Fibroblast of skin of scalp (primary cell): ENCODE measurements at places on chromosomes 13 and 19.
A peak's percentile ranks its signal among the peaks of the same experiment; 100 is the strongest.

- DNase-seq, result no peak
These were observed 104.1 kb upstream of the SCEL start for GRCh38 chr13:77431449-77431848.

DNA sequence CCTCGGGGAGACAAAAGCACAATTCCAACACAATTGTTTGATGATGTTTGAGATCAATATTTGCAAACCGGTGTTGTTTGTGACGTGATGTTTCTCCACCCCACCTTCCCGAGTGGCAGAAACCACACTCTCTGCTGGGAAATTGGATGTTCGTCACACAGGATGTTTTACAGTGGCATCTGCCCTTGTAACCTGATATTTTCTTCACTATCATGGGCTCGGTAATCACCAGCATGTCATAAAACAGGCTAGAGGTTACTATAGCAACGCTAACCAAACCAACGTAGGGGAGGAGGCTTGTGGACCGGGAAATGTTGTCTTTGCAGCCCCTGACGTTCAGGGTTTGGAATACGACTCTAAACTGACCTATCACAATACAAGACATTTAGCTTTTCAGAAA, 454.5 kb downstream of the IRS2 start:
- DNase-seq, result peak; percentile 27

DNA sequence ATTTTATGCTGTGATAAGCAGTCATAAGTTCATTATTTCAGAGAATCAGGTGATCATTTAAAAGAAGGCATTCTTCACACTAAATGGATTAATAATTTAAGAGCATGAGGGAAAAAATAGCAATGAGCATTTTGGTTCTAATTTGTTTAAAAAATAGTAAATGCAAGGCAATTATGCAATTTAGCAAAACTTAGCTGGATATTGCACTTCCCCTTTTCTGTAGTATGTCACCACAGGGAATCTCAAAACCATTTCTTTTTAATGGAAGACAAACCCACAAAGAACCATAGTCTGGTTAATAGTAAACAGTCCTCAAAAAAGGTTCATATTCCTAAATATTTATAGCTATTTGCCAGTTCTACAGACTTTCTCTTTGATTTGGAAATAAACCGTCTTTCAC, 30.2 kb downstream of the COG6 start:
- DNase-seq, result no peak

GRCh38 chr13:45519493-45519892, 54.8 kb downstream of the COG3 start:
- DNase-seq, result no peak
